ENCODE measurements at places on chromosomes 13 and 19.

- DNase-seq = peak; percentile 21
Measured at GRCh38 chr13:62320129-62321108, 904.8 kb upstream of the PCDH20 start.

GRCh38 chr13:21006141-21007005 lies 55.0 kb downstream of the LATS2 start:
- DNase-seq = no peak

GRCh38 chr19:3108775-3109174 lies 14.6 kb downstream of the GNA11 start:
- DNase-seq = peak; percentile 63

DNA sequence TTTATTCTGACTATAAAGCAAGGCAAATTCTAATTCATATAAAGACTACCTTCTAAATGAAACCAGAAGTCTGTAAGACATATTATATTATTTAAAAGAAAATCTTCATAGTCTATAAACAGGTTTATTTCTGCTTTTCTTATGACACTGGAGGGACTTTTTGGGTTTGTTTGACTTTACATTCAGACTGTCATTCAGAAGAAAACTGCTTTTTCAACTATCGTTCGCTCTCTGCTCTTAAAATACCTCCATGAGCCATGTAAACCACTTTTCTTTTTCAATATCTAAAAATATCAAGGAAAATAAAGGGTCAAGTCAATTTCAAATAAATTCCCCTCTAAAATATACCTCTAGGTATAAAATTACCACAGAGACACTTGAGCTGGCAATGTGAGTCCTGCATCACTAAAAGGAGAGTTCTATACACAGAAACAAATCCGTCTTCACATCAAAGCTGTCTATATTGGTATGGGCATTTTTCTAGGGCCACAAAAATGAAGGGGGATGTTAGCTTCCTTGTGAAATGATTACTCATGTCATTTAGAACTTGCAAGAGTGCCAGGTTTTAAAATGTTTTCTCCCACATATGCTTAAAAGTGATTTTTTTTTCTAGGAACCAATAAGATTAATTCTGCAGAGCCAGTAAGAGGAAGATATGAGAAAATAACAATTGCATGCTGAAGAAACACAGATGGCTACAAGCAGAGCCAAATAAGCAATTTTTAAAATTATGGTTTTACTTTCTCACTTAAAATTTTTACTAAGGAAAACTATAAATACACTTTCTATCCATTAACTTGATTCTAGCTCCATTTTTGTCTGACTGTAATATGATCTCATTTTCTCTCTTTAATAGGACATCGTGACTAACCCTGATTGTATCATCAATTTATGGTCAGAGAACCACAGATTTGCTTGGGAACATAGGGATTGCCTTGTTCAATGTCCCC lies 181.8 kb downstream of the TBC1D4 start:
- DNase-seq = no peak

- no peak for DNase-seq
Measured at GRCh38 chr13:27188239-27188638, 16.6 kb upstream of the USP12 start.

DNA sequence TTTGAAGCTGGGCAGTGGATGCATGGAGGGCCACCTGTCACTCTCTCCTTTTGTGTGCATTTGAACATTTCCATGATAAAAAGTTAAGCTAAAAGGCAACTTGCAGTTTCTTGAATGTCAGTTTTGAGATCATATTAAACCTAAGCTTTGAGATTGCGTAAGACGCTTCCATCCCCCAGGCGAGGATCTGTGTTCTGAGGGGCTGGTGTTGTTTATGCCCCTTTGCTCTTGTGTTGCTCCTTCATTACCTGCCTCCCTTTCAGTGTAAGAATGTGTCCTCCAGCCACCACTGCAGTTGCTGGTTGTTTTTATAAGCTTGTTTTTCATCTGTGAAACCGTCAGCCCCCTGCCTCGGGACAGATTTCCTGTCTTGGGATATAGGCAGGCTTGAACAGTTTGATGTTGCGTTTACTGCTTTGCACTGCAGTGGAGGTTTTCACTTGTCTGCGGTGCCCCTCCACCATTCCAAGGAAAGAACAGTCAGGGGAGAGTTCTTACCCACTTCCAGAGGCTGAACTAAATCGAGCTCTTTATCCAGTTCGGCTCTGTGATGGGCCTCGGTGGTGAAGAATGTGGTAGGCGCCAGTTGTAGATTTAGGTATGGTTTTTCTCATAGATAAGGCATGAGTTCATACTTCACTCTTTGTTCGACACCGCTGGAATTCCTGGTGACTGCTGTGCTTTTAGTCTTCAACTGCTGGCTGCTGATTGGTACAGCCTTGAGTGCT lies 96.8 kb downstream of the ARHGEF7 start:
- DNase-seq = no peak

DNA sequence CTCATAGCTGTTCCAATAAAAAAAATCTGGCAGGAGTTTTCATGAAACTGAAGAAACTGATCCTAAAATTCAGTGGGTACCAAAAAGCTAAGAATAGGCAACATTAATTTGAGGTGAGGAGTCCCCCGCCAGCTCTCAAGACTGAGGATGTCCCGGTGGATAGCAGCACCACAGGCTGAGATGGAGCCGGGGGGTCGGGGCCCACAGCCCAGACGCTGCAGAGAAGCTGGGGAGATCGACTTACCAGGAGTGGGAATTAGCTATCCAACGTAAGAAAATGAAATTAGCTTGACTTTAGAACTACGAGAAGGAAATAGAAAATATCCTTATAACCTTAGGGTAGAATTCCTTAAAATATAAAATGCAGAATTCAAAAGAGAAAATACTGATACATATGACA lies 23.2 kb upstream of the DCUN1D2 start:
- DNase-seq = no peak

DNA sequence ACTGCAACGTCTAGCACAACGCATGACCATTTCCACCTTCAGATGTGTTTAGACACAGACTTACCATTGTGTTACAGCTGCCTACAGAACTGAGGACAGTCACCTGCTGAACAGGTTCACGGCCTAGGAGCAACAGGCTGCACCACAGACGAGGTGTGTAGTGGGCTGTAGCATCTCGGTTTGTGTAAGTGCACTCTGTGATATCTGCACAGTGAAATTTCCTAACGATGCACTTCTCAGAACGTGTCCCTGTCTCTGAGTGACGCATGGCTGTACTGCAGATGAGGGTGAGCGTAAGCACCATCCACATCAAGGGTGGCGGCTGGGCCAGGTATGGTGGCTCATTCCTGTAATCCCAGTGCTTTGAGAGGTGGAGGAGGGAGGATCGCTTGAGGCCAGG lies 15.2 kb downstream of the DCUN1D2 start:
- no peak for DNase-seq

- DNase-seq = no peak
Measured at GRCh38 chr19:42287017-42287826, 14.7 kb upstream of the PRR19 start.

GRCh38 chr19:46772170-46773017 lies 16.0 kb downstream of the SLC1A5 start:
- DNase-seq = peak; percentile 32

- DNase-seq = no peak
Measured at GRCh38 chr13:73325723-73326558, 267.1 kb downstream of the KLF5 start.

GRCh38 chr13:42707586-42707985 lies 73.8 kb upstream of the FAM216B start:
- DNase-seq = no peak

DNA sequence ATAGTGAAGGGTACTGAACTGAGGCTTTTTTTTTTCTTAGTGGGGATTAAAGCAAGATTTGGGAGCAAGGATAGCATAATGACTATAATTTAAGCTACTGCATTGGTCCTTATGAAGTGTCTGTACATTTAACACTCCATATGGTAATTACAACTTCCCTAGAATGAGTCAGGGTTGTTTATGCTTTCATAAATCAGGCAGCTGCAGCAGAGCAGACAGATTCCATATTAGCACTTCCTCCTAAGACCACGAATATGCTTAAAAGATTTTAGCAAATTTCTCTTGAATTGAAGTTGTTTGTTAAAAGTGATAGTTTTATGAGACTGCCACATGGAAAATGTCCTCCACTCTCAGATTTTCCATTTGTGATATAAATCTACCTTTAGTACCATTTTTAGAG lies 401.1 kb upstream of the SPRY2 start:
- peak; percentile 65 for DNase-seq

- no peak for DNase-seq
Measured at GRCh38 chr13:99361197-99361596, 54.0 kb upstream of the GPR183 start.

GRCh38 chr19:35144600-35145436 lies 1.8 kb downstream of the FXYD7 start:
- DNase-seq = no peak

DNA sequence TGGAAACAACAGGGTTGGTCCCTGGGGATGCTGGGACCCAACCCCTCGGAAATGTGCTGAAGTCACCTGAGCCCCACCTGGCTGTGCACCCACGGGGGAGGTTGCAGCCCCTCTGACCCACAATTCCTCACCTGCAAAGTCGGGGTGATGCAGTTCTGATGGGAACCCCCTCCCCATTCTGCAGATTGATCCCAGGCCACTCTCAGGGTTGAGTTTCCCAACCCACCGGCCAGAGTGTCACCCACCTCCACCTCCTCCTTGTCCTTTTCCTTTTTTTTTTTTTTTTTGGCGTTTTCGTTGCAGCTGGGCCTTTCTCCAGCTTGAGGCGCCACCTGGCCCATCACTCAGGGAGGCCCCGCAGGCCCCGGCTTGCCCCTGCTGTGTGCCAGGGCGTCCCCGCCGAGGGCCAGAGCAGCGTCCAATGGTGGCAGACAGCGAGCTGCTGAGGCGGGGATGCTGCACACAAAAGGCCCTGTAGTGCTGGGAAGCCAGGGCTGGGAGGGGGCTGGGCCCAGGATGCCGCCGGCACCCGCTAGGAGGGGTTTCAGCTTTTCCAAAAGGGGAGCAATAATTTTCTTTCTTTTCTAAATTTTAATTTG lies 4.6 kb downstream of the PIK3R2 start:
- no peak for DNase-seq

GRCh38 chr13:113122550-113123225 lies at the start of gene F10:
TSS of gene F10 (plus strand) at chr13:113122799. CDS start at chr13:113122856, 57 bp downstream.
- DNase-seq = no peak

DNA sequence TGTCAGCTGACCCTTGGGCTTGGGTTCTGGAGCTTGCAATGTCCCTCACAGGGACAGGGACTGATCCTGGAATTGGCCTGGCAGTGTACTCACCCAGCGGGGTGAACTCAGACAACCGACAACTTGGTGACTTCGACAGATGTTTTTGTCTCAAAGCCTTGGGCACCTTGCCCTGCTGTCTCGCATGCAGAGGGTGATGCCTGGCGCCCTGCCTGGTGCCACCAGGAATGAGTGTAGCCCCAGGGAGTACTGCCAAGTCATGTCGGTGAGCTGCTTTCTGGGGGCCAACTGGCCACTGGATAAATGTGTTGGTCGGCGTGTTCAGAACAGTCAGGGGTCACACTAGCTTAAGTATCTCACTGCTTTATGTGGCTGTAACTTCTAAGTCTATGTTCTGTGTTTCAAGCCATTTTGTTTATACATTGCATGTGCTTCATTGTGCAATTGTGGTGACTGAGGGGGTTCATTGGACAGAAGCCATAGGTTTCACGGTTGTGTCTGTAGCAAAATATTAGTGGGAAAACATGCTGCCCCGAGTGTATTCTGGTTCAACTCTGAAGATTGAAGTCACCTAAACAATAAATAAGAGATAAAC lies 96.3 kb upstream of the TNFSF11 start:
- DNase-seq = no peak

DNA sequence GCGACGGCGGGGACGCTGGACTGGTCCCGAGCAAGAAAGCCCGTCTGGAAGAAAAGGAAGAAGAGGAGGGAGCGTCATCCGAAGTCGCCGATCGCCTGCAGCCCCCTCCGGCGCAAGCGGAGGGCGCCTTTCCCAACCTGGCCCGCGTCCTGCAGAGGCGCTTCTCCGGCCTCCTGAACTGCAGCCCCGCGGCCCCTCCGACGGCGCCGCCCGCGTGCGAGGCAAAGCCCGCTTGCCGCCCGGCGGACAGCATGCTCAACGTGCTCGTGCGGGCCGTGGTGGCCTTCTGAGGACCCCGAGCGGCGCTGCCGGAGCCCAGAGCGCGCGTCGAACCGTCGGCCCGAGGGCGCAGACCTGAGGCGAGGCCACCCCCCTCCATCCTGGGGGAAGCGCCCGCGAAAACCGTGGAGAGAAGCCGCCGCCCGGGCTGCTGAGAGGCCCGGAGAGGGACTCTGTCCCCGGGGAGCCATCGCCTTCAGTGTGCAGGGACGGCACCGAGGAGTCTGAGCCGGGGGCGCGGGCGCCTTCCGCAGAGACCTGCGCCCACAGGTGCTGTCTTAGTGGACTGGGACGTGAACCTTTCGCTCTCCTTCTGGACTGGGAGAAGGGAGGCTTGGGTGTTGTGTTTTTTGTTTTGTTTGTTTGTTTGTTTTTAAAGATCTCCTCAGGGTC lies 3.5 kb downstream of the IER2 start:
- DNase-seq = peak; percentile 56

GRCh38 chr19:19531951-19532805 lies 3.5 kb downstream of the YJEFN3 start:
- peak; percentile 55 for DNase-seq

- no peak for DNase-seq
Measured at GRCh38 chr13:26968431-26969341, 202.9 kb downstream of the USP12 start.

- no peak for DNase-seq
Measured at GRCh38 chr19:6772866-6773322, 386 bp downstream of the VAV1 start.

- DNase-seq = peak; percentile 99
Measured at GRCh38 chr19:6056801-6057650, 53.3 kb downstream of the RFX2 start.

DNA sequence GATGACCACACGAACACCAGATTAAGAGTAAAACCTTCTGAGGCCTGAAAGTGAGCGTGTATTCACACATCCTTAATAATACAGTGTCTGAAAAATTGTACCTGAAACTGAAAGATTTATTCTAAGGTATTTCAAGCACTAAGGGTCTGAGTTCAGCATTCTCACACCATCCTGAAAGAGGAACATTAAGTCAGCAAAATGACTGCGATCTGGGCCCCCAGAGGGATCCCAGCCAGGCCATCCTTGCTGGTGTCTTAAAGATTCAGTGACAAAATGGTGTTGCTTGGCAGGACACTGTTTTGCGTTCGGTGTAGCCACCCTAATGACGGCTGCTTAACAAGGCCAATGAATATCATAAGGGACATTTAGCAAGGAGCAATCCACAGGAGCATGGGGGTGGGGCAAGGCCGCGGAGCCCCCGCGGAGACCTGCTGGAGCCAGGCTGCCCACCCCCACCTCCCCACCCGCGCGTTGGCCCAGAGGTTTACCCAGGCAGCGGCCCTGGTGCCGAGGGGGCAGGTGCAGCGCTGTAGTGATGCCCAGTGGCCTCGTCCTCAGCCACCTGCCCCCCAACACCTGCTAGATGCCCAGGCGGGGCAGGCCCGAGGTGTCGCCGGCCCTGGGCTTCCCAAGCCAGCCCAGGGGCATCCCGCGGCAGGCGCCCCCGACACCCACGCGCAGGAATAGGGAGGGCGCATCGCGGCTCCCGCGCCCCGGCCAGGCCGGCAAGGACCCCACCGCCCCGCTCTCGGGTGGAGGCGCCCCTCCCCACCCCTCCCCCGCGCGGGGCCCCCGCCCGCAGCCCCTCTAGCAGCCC lies 742 bp downstream of the NALCN start:
- DNase-seq = no peak

All from MV-4-11 (cell line).